ENCODE measurements at places on chromosomes 4 and X.
A peak's percentile ranks its signal among the peaks of the same experiment; 100 is the strongest.

DNA sequence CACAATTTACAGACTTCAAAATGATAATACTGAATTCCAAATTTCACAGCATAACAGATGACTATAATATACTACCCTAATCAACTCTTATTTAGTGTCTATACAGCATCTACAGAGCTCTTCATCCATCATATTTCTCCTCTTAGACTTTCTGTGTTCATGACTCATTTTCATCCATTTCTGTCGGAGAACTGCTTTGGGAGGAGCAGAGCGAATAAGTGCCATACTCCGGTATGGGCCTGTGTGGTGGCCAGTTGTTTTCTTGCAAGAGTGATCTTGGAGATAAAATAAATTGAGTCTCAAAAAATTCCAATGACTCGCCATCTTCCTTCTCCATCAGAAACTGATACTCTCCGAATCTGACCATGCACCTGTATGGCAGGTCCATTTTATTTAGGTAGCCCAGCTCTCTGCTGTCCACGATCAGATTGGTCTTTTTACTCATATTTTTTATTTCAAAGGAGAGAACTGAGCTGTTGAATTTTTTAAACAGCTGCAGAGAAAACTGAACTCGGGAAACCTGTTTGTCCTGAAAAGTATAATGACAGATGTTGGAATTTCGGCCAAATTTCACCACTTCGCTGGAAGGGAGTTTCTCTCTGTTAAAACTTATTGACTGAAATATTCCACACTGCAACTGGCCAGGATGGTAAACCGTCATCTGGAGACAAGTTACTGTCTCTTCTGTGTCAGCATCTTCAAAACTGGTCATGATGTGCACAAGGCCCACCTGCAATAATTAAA is 7.8 kb downstream of the TIFA start:
- DNase-seq, result no peak

GRCh38 chr4:7657545-7658297 is 223.0 kb upstream of the PSAPL1 start:
- DNase-seq, result no peak

DNA sequence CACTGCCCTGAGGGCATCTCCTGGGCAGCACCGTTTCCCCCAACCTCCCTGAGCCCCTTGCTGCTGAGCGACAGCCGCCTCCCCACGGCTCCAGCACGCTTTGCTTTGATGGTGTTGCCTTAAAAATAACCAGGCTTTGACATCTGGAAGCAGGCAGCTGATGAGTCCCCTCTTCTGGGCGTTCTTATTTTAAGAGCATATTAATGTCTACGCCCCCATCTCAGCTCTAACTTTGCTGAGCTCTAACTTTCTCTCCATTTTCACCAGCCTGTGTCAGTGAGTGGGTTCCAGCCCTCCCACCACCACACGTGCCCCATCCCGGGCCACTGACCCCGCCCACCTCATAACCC is 70.2 kb downstream of the ADRA2C start:
- DNase-seq, result no peak

GRCh38 chr4:47862297-47862696 is 24.4 kb upstream of the CORIN start:
- no peak for DNase-seq

DNA sequence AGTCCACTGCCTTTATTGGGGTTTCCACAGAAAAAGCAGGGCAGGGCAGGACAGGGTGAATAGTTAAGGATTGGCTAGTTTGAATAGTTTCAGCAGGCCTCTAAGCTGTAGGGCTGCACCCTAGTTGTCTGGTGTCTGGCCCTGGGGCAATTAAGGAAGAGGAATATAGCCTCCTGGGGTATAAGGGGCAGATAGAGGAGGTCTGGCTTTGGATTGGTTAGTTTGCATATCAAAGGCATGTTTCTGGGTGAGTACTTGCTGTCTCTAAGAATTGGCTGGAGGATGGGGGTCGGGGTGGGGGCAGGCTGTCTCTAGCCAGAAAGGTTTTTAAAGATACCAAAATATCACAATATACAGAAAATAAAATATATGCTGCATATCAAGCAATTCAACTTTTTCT is 100.4 kb downstream of the TMEM164 start:
- no peak for DNase-seq

- no peak for DNase-seq
Measured at GRCh38 chr4:109156356-109156755, 146.1 kb downstream of the COL25A1 start.

GRCh38 chrX:129649268-129650182 is 5.2 kb downstream of the APLN start:
- no peak for DNase-seq

DNA sequence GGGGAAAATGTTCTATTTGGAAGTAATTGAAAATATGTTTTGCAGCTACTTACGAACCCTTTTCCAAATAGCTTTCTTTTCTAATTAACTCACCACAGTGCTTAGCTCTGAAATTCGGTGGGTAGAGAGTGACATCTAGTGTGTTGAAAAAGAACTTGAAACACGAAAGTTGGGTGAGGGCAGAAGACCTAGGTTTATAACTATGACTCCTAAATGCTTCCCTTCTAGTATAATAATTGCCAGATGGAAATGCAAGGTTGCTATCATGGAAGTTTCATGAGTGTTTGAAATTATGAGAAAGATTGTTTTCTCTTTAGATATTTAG is 77.3 kb upstream of the NOCT start:
- DNase-seq, result peak; percentile 70

DNA sequence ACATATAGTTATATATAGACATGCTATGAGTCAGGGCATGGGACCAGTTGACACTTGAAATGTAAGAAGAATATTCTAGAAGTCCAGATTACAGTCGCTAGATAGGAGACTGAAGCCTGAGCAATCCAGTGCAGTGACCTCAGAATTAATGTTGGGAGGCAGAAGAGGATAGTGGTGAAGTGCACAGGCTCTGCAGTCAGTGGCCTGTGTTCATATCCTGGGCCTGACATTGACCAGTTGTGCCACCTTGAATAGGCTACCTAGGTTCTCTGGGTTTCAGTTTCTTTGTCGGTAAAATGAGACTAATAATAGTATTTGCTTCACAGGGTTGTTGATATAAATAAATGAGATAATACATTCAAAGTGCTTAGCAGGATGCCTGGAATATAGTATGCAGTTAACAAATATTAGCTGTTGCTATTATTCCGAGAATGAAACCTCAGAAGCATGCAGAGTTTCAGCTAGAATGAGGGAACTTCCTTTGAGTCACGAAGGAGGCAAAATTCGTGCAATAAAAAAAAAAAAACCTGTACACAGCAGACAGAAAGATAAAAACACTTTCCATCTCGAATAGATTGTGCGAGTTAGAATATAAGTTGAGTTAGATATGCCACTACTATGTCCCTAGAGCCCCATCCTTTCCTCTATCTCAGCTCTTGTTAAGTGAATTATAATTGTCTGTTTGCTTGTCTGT is 4.0 kb upstream of the SH2D1A start:
- DNase-seq, result no peak

DNA sequence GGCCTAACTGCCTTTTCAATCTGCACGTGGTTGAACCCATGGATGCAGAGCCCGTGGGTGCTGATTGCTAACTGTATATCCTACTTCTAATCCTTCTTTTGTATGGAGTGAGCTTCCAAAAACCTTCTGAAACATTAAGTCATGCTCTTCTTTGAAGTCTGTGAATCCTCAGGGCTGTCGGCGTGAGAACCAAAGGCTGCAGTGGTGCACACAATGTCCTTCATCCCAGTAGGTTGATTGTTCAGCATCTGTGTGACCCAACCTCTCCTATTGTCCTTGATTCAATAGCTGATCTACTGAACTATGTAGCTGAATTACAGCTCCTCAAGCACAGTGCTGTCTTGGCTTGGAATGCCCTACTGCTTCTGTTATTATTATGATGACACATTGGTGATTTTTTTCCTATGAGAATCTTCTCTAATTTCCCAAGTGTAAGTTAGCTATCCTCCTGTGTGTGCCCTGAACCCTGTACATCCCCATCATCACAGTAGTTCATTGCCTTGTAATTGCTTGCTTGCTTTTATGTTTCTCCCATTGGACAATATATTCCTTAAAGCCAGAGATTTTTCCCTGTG is 294.6 kb downstream of the TRIML1 start:
- DNase-seq, result no peak

DNA sequence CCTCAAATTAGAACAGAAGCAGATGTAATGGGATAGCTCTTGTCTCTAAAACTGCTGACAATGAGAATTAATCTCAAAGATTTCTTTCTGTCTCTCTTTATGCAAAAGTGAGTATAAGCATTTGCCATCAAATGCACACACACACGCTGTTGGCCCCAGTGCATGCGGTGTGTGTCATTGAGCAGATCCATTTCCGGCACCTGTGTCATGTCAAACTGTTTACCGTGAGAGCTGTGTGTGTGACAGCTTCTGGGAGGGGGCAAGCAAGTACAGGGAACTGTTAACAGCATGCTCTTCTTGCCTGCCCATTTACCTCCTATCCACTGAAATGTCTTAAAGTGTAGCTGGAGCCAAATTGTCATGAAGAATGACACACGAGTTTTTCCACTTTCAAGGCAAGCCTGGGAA is 297.9 kb upstream of the FAT4 start:
- no peak for DNase-seq

- no peak for DNase-seq
Measured at GRCh38 chr4:78288327-78288726, 231.2 kb downstream of the FRAS1 start.

GRCh38 chr4:167084321-167084720 is 150.0 kb downstream of the SPOCK3 start:
- DNase-seq, result no peak

- no peak for DNase-seq
Measured at GRCh38 chr4:61605984-61606383, 405.9 kb downstream of the ADGRL3 start.

GRCh38 chr4:158209825-158210807 is at the start of gene TMEM144:
TMEM144 (plus strand) TSS chr4:158210486; CDS start chr4:158212668, 2,182 bp downstream.
- DNase-seq, result no peak

DNA sequence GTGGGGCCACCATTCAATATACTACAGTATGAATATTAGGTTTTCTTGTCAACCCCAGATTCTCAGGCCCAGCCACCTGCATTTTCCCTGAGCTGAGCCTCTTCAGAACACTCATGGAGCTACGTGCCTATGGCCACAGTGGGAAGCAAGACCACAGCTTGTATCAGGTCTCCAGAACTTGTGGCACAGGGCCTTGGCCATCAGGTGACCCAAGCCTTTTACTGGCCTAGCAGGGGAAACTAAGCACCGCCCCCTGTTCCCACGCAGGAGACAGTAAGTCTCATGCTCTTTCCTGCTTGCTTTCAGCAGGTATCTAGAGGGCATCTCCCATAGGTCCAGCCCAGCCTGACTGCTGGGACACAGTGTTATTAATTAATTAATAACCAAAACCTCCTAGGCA is 138.4 kb upstream of the MAMLD1 start:
- no peak for DNase-seq

- DNase-seq, result peak; percentile 75
Measured at GRCh38 chr4:48016141-48017107, at the start of the genes CNGA1 and NIPAL1. CNGA1 (minus strand) TSS chr4:48016681; CDS start chr4:47952689, 63,992 bp downstream. NIPAL1 (plus strand) TSS chr4:48016772; CDS start chr4:48016840, 68 bp downstream.

GRCh38 chr4:38818441-38818976 is 13.9 kb upstream of the TLR1 start:
- no peak for DNase-seq

GRCh38 chrX:153829799-153830639 is at the start of gene PDZD4:
PDZD4 (minus strand) TSS chrX:153830544; CDS start chrX:153830298, 246 bp downstream.
- no peak for DNase-seq

- DNase-seq, result no peak
Measured at GRCh38 chr4:3874525-3875110, 108.4 kb downstream of the ADRA2C start.

DNA sequence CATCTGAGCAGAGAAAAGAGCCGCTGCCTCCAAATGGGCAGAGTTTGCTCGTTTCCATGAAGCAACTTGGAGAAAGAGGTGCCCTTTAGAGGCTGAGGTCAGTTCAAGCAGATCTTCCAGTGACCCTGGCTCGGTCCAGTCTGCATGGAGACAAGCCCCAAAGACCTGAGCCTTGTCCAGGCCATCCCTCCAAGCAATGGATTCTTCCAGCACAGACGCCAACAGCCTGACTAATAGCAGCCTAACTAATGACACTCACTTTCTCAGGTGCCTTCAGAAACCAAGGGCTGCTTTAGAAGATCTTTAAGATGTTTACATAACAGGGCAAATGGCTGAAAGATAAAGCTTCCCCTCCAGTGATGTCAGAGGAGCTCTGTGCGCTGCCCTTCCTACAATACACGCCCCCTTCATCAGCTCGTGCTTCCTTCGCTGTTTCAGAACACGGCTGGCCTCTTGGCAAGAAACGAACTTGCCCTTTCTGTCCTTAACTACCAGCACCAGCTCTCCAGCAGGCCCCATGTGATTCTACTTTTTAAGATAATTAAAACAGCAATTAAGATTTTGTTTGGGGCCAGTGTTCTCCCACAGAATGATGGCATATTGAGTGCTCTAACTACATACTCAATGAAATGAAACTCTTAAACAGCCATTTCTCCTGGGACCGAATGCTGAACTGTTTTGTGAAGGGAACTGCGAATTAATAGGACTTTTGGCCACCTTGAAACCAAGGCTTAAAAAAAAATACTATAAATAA is 119.0 kb downstream of the GPR143 start:
- DNase-seq, result no peak

DNA sequence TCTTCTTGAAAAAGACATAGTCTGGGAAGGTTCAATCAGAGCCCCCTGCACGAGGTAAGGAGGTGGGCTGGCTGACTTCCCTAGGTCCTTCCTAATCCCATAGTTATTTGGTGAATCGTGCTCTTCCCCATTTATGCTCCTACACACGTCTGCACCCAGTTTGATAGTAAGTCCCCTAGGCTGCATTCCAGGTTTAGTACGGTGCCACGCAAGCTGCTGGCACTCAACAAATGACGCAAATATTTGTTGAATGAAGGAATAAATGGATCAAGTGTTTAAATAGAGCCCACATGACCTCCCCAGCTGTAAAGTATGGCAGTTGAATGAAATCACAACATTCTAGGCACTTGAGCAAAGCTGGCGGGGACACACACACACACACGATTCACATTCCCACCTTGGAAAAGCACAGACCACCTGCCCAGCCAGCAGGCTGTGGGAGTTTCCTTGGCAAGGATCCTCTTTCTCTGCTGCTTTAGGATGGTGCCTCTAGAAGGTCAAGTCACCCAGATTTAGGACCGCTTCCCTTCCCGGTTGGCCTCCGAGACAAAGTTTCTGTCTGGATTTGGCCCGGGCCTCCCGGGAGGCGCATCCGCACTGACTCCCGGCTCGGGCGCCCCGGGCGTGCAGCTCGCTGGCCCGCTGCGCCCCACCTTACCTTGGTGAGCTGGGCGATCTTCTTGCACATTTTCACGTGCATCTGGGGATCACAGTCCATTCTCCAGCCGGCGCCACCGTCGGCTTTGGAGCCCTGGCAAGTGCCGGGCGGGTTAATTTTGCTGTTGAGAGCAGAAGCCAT is 721 bp downstream of the FAM184B start:
- DNase-seq, result peak; percentile 89

DNA sequence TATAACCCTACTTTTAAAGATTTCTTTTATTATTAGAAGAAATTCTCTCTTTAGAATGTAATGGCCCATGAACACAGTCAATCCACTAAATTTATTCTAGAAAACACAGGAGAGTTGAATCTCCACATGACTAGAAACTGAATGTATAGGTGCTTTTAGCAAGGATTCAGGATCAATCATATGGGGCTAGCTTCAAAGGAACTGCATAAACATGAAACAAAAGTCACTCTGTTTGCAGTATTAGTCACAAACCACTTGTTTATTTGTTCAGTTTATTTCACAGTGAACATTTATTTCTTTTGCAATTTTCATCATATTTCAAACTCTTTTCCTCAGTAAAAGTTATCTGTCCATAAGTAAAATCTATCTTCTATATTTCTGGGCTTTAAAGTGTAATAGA is 1604.6 kb downstream of the PCDH18 start:
- no peak for DNase-seq

- peak; percentile 97 for DNase-seq
Measured at GRCh38 chr4:89000844-89001360, 56.1 kb downstream of the FAM13A start.

- DNase-seq, result no peak
Measured at GRCh38 chr4:115454228-115454627, 340.8 kb upstream of the NDST4 start.

Data from NCI-H1092 treated with DMSO at 0.1 percent for 48 hours (cell line).